ENCODE measurements at places on chromosomes 7 and 10.

GRCh38 chr10:31317652-31318381 is 1.2 kb upstream of the ZEB1 start:
- DNase-seq = no peak

- DNase-seq = no peak
Measured at GRCh38 chr10:3476186-3476585, 303.6 kb upstream of the PITRM1 start.

DNA sequence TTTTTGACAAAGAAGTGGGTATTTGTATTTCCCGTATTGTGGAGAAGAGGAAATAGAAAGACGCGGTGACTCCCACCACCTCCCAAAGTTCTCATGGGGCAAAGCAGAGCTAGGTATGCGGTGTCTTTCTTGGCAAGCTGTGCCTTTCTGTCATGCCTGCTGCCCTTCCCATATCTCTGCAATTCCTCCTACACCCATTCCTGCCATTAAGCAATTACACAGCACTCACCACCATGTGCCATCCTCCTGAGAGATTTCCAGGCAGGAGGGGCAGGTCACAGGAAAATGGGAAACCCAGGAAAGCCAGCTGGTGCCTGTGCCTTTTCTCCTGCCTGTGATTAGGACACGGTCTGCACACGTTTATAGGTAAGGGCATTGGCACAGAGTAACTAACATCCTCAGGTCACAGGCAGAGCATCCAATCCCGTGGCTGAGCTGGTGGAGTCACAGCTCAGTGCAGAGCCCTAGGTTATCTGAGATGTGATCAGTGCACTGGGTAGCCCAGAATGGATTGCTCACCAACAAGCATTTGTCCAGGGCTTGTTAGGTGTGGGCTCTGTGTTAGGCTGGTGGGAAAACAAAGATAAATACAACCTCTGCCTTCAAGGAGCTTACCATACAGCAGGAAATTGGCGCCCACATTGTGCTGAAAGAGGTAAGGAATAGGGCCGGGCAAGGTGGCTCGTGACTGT is 9.4 kb upstream of the CRTAC1 start:
- no peak for DNase-seq

- no peak for DNase-seq
Measured at GRCh38 chr10:14648005-14648765, 126.5 kb downstream of the FAM107B start.

GRCh38 chr10:131744346-131744745 is 156.5 kb upstream of the PPP2R2D start:
- DNase-seq = no peak

GRCh38 chr7:54841772-54842697 is 83.0 kb upstream of the SEC61G start:
- no peak for DNase-seq

DNA sequence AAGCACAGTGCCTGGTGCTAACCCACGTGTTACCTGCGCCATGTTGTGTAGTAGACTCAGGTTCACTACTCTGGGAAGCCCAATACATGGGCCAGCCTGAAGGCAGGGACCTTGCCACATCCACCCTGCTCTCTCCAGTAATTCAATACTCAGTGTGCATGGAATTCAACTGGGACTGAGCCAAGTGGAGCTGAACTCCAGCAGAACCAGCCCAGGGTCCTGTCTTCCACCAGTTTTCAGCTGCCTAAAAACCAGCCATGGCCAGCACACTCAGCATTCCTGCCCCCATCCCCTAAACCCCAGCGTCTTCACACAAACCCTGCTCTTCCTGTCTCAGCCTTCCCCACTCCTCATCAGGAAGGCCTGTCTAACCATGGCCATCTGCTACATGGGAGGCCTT is 15.4 kb downstream of the FGF8 start:
- no peak for DNase-seq

GRCh38 chr7:136870866-136871487 is 2.5 kb downstream of the CHRM2 start:
- no peak for DNase-seq

DNA sequence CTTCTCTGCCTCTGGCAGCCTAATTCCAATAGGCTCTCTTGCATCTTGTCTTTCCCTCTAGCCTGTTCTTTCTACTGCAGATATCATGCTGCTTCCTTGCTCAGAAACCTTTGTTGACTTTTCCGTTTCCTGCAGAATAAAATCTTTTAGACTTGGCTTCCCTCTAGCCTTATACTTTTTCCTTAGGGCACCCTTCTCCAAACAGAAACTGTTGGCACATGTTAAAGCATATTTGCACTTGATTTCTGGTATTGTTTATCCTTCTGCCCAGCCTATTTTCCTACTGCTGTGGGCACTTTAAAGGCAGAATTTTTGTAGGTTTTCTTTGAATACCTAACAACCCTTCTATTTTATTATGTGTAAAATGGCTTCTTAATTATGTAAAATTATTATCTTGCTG is 4.6 kb downstream of the GNAI1 start:
- DNase-seq = no peak

DNA sequence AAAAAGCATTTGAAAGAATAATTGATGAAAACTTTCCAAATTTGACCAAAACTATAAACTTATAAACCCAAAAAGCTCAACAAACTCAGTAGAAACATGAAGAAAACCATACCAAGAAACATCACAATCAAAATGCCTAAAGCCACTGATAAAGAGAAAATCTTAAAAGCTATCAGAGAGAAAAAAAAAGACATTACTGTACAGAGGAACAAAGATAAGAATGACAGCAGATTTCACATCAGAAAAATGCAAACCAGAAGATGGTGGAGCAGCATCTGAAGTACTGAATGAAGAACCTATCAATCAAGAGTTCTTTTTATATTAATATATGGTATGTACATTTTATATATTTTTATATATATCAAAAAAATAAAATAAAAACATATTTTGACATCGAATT is 2.4 kb upstream of the GPAM start:
- no peak for DNase-seq

DNA sequence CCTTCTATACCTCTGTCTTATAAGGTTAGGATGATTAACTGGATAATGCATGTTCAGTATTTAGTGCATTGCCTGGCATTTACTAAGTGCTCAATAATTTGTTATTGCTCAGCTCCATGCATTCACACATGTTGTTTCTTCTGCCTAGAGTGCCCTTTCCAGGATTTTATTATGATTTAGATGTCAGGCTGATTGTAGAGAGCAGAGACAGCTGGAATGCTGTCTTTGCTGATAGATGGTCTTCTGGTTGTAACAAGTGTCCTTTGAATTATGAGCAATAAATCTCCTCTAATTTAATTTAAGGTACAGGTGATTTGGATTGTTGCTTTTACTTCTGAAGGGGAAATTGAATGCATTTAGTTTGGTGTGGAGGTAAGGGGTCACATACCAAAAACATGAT is 548.0 kb downstream of the MAGI2 start:
- DNase-seq = no peak

DNA sequence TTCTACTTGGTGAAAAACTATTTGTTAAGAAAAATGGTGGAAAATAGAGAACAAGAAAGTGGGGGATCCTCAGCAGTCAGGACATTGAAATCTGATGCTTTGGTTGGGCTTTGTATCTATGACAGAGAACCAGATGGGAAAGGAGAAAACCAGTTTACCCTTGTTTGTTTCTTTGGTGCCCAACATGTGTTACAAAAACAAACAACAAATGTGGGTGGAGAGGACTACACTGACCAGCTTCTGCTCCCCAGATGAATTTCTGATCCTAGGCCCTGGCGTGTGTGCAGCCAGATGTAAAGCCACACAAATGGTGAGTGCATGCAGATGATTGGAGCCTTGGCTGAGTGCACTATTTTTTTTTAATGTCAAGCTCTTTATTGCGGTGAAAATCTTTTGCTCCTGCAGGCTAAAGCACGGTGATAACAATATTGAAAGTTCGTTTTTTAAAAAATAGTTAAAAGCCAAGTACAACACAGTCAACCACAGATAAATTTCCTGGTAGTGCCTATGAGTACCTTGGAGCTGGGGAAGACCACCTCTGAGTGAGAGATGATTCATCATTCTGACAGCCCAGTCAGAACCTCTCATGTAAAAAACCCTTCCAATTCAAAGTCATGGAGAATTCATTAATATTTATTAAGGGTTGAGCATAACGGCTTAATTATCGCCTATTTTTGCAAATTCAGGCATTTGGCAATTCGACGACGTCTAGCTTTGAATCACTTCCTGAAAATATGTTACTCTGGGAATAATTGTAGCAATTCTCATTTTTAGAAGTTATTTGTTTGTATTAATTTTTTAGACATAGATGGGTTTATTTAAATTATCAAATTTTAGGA is 163.7 kb downstream of the AGMO start:
- DNase-seq = no peak

- no peak for DNase-seq
Measured at GRCh38 chr10:79019441-79020014, 49.2 kb upstream of the ZMIZ1 start.

- DNase-seq = no peak
Measured at GRCh38 chr10:62511656-62512055, 137.5 kb downstream of the ZNF365 start.

DNA sequence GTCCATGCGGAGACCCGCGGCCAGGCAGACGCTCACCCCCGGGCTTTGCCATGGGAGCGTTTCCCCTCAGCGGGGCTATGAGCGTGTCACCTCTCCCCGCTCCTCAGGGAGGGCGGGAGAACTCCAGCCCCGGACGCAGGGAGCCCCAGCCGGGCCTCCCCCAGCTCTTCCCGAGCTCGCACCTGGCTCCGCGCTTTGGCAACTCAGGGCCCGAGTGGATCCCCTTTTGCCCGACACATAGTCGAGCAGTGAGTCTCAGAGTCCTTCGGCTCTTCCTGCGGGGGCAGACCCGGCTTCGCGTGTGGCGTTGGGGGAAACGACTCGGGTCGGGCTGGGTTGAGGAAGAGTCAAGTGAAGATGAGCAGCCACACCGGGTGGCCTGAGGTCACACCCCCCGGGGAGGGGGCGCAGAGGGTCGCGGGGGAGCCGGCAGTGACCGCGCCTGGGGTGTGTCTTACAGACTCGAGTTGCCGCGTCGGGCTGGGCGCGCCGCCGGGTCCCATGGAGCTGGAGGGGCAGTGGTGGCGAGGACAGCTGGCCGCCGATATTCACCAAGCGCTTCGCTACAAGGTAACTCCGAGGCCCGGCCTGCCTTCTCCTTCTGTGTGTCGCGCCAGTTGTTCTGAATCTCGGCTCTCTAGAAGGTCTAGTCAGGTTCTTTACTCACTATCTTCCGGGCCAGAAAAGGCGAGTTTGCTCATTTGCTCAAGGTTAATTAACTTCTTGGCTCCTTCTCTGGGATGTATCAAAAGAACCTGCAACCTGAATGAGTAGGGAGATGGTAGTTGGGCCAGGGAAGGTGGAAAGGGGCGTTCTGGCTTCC is 721 bp downstream of the CCNJ start:
- DNase-seq = peak; percentile 12

- no peak for DNase-seq
Measured at GRCh38 chr7:4683043-4683883, 1.2 kb downstream of the FOXK1 start.

GRCh38 chr10:19169041-19169440 is 120.4 kb downstream of the MALRD1 start:
- DNase-seq = no peak

GRCh38 chr7:47649919-47650318 is 68.0 kb upstream of the TNS3 start:
- no peak for DNase-seq

DNA sequence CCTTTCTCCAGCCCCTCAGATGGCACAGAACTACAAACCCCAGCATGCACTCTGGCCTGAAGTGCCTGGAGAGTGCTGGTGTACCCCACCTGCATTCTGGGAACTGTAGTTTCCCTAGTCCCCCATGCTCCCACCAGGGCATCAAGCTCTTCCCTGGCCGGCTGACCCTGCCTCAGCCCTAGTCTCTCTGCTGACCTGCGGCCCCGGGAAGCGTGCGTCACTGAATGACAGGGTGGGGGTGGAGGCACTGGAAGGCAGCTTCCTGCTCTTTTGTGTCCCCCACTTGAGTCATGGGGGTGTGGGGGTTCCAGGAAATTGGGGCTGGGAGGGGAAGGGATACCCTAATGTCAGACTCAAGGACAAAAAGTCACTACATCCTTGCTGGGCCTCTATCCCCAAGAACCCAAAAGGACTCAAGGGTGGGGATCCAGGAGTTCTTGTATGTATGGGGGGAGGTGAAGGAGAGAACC is 2.1 kb downstream of the NOS3 start:
- no peak for DNase-seq

GRCh38 chr7:39413636-39414223 is 152.5 kb upstream of the YAE1 start:
- no peak for DNase-seq

GRCh38 chr7:13179011-13179582 is 491.7 kb downstream of the ARL4A start:
- no peak for DNase-seq

GRCh38 chr10:102783568-102783967 is 39.8 kb downstream of the WBP1L start:
- DNase-seq = no peak

DNA sequence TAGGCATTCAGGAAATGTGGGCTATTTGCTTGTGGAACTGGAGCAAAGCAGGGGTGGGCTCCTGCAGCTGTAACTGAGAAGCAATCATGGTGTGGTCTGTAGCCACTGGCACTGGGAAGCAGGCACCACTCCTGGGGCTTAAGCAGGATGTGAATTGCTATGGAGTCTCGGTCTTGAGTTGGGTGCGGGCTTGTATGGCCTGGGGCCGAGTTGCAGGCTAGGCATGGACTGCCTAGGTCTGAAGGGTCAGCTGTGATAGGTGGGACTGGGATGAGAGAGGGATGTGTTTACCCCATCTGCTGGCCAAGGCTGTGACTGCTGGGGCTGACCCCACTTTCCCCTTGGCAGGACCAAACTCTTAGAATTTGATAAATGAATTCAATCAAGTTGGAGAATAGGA is 43.0 kb downstream of the ADCY1 start:
- DNase-seq = no peak

DNA sequence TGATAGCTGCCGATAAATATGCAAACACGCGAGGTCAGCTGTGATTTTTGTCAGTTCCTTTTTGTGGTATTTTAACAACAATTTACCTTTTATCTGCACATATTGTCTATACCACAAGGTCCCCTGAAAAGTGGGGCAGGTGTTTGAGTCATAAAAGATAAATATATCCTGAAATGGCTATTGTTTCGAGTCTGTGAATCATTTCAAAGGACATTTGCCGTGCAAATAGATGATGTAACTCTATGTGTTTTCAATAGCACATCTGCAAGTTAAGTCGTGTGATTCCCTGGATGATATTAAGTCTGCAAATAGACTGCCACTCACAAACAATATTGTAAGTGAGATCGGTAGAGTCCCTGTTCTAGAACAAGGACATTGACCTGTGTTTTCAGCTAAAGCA is 193.0 kb upstream of the PITRM1 start:
- DNase-seq = no peak

- no peak for DNase-seq
Measured at GRCh38 chr10:69345890-69346474, 67.7 kb downstream of the HK1 start.

- no peak for DNase-seq
Measured at GRCh38 chr7:116796471-116796870, 65.9 kb upstream of the CAPZA2 start.

GRCh38 chr10:35735412-35735811 is 93.3 kb upstream of the FZD8 start:
- DNase-seq = no peak

GRCh38 chr7:113087071-113087998 is 708 bp upstream of the GPR85 start:
- no peak for DNase-seq
